ENCODE measurements at places on chromosomes 3 and 15.

GRCh38 chr15:51331141-51331540, 7.3 kb downstream of the CYP19A1 start:
- DNase-seq = no peak

DNA sequence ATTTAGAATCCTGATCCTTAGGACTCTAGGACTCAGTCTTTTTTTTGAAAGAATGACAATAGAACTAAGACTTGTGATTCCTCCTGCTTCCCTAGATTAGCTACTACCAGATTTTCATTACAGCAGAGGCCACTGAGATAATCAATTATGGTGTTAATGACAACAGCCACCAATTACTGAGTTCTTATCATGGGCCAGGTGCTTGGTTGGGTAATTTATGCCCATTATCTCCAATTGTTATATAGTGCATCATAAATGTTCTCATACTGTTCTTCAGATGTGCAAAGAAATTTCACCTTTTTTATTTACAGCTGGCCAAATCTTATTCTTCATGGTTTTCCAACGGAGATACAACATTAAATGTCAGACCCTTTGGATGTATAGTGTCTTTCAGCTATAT, 162.9 kb upstream of the CMC1 start:
- DNase-seq = no peak

DNA sequence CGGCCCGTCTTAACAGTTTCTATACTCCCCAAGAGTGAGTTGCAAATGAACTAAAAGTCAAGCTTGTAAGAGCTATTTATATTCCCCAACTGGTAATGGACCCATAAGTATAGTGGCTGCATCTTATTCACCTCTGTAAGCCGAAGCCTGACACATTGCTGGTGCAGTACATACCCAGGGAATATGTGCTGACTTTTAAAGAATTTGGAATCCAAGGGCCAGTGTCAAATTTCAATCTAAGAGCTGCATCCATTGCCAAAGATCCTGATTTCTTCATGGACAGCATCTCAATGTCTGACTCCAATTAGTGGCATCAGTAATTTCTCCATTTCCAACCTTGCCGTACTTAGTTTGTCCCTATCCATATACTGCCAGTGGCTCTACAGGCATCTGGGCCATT, 42.0 kb downstream of the FRMD4B start:
- no peak for DNase-seq

DNA sequence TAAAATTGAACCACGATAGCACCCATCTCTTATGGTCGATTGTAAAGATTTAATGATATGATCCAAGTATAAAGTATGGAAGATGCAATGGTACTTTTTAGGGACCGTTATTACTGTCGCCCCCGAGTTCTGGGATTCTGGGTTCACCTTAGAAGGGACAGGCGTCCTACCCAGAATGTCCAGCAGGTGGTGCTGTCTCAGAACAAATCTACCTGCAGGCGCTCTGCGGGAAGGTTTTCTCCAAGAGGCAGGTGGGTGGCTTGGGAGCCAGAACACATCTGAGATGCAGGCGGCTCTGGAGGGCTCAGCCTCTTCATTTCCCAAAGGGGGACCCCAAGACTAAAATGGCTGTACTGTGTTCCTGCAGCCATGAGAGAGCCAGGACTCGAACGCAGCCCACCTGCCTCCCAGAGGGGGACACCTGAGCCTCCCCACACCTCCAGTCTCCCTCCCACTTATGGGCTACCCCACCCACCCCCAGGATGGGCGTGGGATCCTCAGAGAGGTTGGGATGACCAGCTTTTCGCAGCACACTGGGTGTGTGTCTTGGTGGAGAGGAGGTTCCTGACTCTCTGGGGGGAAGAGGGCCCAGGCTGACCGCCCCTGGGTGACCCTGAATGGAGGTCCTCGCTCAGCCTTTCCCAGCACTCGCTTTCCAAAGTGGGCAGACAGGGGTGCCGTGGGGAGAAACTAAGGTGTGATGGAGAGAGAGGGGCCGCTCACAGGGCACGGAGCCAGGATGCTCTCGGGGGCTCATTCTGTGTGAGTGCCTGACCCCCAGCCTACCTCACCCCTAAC, 28.1 kb upstream of the CORO2B start:
- peak; percentile 60 for DNase-seq

DNA sequence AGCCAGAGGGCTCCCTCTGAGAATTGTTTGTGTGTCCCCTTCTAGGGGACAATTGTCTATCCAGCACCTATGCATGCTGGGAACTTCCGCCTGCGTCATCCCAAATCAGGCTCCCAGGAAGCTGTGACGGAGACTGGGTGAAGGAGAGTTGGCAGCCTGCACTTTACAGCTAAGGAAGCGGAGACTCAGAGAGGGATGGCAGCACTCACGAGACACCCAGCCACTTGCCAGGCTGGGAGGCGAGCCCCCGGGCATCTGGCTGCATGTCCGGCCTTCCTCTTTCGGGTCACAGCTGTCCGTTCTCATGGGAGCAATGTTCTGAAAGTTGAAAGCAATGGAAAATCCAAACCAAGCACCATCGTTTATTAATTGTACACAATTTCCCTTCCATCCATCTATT, 45.5 kb upstream of the SLC6A11 start:
- DNase-seq = no peak

DNA sequence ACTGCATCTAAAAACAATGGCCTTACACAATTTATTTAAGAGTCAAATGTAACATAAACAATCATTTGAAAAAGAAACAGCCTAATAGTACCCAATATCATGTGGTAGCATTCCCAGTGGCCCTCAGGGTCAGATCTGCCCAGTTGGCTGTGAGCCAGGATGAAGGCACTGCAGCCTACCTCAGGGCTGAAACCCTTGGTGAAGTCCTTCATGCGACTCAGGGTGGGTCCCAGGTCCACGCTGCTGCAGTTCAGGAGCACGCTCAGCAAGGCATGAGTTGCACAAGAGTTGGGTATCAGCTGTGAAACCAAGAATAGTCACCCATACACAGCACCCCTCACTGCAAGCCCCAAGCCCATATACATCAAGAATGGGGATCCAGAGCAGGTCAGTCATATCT, 37.1 kb downstream of the SEMA3G start:
- no peak for DNase-seq

- DNase-seq = no peak
These were observed 21.7 kb downstream of the LRRK1 start for GRCh38 chr15:100940767-100941379.

DNA sequence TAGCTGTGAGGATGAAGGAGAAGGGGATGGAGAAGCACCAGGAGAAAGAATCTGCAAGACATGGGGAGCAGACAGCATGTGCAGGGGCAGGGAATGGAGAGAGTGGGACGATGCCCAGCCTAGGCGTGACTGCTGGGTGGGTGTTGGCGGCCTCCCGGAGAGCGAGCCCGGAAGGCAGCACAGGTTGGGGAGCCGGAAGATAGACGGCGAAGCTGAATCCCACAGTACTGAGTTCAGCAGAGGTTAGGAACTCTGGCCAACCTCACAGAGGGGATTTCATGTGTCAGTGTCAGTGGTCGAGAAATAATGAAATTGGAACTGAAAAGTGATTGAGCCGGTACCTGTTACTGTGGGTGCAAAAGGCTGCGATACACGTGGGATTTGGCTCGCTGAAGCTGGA, 55.2 kb downstream of the PXYLP1 start:
- no peak for DNase-seq

GRCh38 chr3:14410503-14411165, 8.2 kb downstream of the SLC6A6 start:
- DNase-seq = no peak

- DNase-seq = no peak
These were observed 119.9 kb upstream of the RAP2B start for GRCh38 chr3:153042088-153042487.

- peak; percentile 44 for DNase-seq
These were observed 68.5 kb downstream of the TMCO5A start for GRCh38 chr15:38002883-38003477.

DNA sequence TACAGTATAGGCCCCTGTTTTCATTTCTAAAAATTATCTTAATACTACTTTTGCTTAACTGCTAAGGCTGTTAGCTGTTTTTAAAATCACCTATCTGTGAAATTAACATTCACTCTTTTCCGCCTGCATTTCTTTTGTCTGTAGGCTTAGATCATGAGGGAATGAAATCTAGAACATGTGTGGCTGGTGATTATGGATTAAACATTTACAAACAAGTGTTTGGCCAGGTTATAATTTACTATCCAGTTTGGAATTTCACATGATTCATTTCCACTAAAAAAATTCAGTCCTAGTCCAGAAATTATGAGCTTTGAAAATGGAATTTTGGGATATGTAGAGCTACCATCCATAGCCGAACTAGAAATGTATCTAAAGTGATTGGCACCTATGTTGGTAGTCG, 39.1 kb downstream of the GOLM2 start:
- no peak for DNase-seq

DNA sequence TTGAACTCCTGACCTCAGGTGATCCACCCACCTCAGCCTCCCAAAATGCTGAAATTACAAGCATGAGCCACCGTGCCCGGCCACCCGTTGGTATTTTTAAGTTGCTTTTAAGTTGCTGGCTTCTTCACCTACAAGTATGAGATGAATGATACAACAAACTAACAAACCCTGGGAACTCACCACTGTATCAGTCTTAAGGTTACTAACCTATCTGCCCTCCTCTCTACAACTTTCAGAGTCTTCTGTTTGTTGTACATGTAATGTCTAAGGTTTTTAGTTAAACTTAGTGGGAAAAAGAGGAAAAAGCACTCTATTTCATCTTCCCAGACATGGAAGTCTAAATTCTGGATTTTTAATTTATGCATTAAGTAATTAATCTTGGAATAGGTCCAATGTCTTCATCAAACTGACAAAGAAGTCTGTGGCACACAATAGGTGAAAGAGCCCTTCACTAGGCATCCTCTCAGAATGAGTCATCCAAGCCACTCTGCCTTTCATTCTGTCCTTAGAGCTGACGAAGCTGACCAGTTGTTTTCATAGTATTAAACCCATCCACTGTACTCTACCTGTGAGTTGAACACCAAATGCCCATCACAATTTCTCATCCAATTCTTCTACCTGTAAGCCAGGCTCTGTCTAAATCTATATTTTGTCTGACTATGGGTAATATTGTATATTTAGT, 936.1 kb downstream of the TUSC7 start:
- no peak for DNase-seq

- no peak for DNase-seq
These were observed 405.9 kb downstream of the ROBO1 start for GRCh38 chr3:79361748-79362378.

DNA sequence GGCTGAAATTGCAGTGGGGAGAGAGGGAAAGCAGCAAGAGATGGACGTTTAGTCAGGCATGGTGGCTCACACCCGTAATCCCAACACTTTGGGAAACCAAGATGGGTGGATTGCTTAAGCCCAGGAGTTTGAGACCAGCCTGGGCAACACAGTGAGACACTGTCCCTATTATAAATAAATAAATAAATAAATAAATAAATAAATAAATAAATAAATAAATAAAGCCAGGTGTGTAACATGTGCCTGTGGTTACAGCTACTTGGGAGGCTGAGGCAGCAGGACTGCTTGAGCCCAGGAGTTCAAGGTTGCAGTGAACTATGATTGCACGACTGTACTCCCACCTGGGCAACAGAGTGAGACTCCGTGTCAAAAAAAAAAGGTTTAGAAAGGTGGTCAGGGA, 54.0 kb upstream of the ARPP19 start:
- no peak for DNase-seq

GRCh38 chr3:28856796-28857195, 424.1 kb upstream of the RBMS3 start:
- no peak for DNase-seq

DNA sequence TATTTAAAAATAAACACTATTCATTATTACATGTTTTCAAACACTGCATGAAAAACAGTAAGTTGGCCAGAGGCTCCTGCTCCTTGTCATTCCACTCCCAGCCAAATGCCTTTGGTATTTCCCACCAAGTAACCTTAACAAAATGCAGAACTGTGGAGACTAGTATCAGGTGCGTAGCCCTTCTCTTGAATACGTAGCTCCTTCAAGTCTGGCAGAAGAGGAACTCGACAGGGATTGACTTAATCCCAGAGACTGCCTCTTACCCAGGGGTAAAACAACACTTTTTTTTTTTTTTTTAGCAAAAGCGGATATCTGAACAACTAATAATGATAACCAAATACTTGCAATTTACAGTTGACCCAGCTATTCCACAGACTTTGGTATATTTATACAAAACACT, 738 bp downstream of the COMMD2 start:
- no peak for DNase-seq

- no peak for DNase-seq
These were observed 201.4 kb downstream of the PLOD2 start for GRCh38 chr3:145959457-145960088.

DNA sequence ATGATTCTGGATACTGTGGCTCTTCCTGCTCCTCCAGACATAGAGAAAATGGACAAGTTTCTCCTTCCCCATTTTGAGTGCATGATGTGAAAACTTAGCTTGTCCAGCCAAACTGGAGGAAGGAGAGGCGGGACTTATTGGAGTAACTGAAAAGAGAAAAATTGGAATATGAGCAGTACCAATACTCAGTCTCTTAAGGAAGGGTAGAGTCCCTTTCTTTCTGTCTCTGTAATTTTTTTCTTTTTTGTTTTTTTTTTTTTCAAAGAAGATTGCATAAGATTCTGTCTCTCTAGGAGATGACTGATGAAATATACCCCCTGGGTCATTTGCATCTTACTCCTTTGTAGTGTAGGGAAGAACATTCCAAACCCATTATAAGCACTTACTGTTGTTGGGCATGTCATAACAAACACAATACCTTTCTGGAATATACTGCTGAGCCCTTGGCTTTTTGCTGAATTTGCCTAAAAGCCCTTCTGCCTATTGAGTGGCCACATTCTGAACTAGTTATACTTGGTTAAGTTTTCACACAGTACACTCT, 498.1 kb upstream of the TPRG1 start:
- no peak for DNase-seq

GRCh38 chr3:103047640-103048039, 612.8 kb downstream of the ZPLD1 start:
- DNase-seq = no peak

DNA sequence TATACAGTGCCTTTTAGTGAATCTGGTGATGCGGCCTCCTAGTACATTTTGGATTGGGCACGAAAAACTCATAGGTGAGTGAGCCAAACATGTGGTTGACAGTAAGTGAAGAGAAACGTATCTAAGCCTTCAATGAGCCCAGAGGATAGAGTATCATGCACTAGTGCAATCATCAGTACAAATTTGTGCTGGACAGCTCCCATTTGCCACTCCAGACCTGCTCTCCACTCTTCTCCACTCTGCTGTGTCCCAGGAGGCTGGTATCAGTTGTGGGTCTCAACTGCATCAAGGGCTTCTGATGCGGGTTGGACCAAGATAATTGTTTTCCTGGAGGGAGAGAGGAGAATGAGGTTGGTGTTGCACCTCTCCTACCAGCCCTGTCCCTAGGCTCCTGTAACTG, 9.1 kb upstream of the RASGRF1 start:
- DNase-seq = no peak

- no peak for DNase-seq
These were observed 80.9 kb upstream of the RPL32 start for GRCh38 chr3:12922306-12922705.

GRCh38 chr15:70132139-70132538, 34.4 kb upstream of the TLE3 start:
- no peak for DNase-seq
